ENCODE measurements at places on chromosomes 3 and 15.

- H3K36me3 ChIP-seq: no peaks in the 10 kb centered on the region
- no peaks in the 10 kb centered on the region for H3K27me3 ChIP-seq
- H3K4me1 ChIP-seq: peaks cover 2% of the 10 kb centered on the region
- DNase-seq: no peak
- H3K27ac ChIP-seq: no peak overlapping the region
Measured at GRCh38 chr3:172142051-172142863, 102.9 kb downstream of the FNDC3B start.

- no peak for DNase-seq
- H3K4me3 ChIP-seq: no peak overlapping the region
- no peaks in the 10 kb centered on the region for H3K27me3 ChIP-seq
- H3K36me3 ChIP-seq: no peaks in the 10 kb centered on the region
Measured at GRCh38 chr3:194103505-194103904, 32.4 kb upstream of the HES1 start.

DNA sequence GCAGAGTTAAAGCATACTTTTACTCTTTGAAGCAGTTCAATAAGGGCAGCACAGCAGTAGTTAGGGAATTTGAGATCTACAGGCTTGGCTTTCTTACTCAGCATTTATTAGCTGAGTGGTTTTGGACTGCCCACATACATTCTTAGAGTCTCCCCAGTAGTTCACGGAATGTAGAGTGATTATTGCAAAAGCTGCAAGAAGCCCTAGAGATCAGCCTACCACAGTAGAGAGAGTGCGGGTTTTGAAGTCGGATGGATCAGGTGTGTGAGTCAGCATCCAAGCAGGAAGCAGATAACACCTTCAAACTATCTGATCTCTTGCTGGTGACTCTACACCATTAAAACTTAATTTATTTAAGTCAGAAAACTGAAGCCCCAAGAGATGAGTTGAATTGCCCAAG lies 171.9 kb downstream of the SYNPR start:
- no peak overlapping the region for H3K27ac ChIP-seq
- no peaks in the 10 kb centered on the region for H3K27me3 ChIP-seq
- no peak for DNase-seq
- H3K4me1 ChIP-seq: no peaks in the 10 kb centered on the region
- H3K4me3 ChIP-seq: no peak overlapping the region

- no peak overlapping the region for H3K27ac ChIP-seq
- H3K36me3 ChIP-seq: no peaks in the 10 kb centered on the region
- no peaks in the 10 kb centered on the region for H3K4me1 ChIP-seq
- DNase-seq: no peak
- H3K27me3 ChIP-seq: no peaks in the 10 kb centered on the region
Measured at GRCh38 chr3:127747751-127748521, 74.4 kb downstream of the MGLL start.

GRCh38 chr3:28317438-28318022 lies 31.0 kb upstream of the ZCWPW2 start:
- no peak for DNase-seq
- H3K27me3 ChIP-seq: no peaks in the 10 kb centered on the region
- H3K27ac ChIP-seq: no peak overlapping the region
- H3K36me3 ChIP-seq: no peaks in the 10 kb centered on the region
- no peak overlapping the region for H3K4me3 ChIP-seq
- no peaks in the 10 kb centered on the region for H3K4me1 ChIP-seq

GRCh38 chr15:49155834-49156627 lies 632 bp upstream of the COPS2 start:
- peak overlapping the region; percentile 29 for H3K27ac ChIP-seq
- H3K27me3 ChIP-seq: no peaks in the 10 kb centered on the region
- no peaks in the 10 kb centered on the region for H3K4me1 ChIP-seq
- DNase-seq: no peak
- peak overlapping the region; percentile 91 for H3K4me3 ChIP-seq

All from H1 (cell line).